Thoracic aorta (tissue), 2 donors: ENCODE measurements at places on chromosomes 2 and 18.

DNA sequence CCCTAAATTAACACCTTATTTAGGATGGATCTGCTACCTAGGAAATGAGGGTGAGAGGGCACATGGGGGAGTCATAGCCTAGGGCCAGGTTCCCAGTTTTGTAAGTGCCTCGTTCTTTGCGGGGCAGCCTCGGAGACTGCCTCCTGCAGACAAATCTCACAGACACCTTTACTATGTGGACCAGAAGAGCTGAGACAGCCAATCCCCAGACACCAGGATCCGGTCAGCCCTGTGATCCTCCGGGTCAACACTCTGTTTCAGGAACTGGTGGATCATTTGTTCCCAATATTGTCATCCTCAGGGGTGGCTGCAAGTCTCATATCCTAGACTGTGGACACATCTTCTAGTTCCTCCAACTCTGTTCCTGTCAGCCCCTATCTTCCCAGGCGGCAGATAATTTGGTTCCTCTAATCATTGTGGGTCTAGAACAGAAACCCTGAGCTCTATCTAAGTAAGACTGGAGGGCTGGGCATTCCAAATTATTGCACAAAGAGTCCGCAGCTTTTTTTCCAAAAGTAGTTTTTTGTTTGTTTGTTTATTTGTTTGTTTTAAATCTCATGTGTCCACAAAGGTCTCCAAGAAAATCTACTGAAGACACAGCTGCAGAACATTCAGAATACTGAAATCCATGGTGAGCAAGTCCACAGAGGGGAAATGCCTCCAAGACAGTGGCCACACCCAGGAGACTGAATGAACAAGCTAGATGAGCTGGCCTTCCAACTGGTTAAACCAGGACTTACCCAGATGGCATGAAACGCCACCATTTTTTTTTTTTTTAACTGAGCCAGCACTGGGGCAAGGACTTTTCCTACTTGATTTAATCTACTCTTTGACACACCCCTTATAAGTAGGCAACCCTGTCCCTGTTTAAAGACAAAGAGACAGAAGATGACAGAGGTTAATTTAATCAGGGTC lies 6.2 kb upstream of the GDF7 start:
- DNase-seq, result no peak

- no peak for DNase-seq
Measured at GRCh38 chr2:105840933-105841332, 96.2 kb downstream of the NCK2 start.

GRCh38 chr2:29714333-29714732 lies 207.1 kb downstream of the ALK start:
- no peak for DNase-seq

DNA sequence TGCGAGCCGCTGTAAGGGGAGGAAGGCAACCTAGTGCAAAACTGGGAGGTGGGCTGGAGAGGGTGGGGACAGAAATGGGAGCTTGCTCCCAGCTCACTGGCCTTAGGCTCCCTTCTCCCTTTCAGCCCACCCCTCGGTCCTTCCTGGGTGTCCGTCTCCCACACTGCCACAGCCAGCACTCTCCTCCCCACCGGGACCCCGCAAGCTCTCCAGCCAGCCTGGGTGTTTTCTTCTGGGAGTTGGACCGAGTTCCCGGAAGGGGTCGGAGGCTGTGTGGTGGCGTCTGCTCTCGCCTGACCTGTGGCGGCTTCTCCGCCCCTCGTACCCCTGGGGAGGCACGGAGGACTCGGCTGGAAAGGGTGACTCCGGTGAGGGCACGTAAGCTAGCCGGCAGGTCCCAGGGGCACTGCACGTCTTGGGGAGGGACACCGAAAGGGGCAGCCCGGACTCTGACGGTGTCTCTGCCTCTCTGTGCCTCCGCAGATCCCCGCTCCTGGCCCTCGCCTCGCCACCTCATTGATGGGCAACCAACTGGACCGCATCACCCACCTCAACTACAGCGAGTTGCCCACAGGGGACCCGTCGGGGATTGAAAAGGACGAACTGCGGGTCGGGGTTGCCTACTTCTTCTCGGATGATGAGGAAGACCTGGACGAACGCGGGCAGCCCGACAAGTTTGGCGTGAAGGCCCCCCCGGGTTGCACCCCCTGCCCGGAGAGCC lies 1.1 kb downstream of the LRATD1 start:
- DNase-seq, result no peak

DNA sequence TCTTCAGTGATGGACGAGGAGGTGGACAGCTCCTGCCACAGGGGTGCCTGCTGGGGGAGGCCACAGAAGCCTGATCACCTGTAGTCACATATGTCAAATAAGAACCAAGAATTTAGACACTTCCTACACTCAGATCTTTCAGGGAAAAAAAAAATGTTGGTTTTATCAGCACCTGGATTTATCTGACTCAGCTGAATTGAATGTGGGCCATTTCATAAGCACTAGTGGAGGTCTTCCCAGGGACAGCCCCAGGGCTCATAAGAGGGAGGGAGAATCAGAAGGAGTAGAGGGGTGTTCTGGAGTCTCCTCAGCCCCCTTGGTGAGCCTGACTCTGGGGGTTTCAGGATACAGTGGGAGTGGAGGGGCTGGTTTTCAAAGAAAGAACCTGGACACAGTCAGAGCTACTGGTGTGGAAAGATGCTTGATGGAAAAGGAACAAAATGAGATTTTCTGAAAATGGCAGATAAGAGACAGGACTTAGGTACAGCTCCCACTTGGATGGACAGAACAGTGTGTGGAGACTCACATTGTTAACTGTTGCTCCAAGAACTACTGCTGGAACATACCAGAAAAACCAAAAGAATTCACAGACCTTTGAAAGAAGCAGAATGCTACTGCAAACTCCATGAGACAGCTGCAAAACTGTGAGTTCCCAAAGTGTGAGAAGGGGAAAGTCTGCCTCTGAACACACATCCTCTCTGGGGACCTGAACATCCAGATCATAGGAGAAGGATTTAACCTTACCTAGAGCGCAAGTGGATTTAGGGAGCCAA lies 45.4 kb downstream of the LCT start:
- DNase-seq, result no peak

GRCh38 chr2:72955228-72956049 lies 38.1 kb downstream of the EMX1 start:
- DNase-seq, result no peak

GRCh38 chr18:39770399-39770798 lies 2184.6 kb upstream of the PIK3C3 start:
- no peak for DNase-seq

- DNase-seq, result no peak
Measured at GRCh38 chr18:11115276-11115675, 34.1 kb downstream of the PIEZO2 start.

DNA sequence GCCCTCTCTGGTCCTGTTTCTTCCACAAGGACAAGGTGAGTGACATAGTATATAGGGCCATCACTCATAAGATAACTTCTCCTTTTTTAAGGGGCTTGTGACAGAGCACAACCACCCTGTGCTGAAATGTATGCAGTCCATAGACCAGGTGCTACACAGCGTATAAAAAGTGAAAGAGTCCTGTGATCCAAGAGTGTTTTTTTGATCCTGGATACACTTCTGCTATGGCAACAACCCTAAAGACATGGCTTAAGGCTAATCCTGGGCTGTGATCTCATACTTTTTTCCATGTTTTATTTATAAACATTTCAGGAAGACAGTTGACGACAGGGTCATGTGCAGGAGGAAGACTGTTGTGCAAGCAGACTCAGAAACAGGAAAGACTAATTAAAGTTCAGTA lies 400.5 kb upstream of the TCF4 start:
- no peak for DNase-seq

DNA sequence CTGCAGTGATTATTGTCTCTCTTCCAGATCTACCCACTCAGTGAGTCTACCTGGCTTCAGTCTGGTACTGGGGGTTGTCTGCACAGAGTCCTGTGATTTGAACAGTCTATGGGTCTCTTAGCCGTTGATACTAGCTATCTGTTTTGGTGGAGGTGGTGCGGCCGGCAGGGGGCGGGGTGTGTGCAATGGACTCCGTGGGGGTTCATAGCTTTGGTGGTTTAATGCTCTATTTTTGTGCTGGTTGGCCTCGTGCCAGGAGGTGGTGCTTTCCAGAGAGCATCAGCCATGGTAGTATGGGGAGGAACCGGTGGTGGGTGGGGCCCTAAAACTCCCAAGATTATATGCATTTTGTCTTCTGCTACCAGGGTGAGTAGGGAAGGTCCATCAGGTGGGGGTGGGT lies 1120.1 kb upstream of the FAM98A start:
- no peak for DNase-seq

- no peak for DNase-seq
Measured at GRCh38 chr2:101478181-101479001, 3.5 kb upstream of the RFX8 start.

GRCh38 chr2:149885946-149886345 lies 298.4 kb upstream of the MMADHC start:
- DNase-seq, result no peak
